ENCODE measurements at places on chromosomes 2 and 18. TPM values are rescaled to one million over a fixed set of nuclear protein-coding genes. Genes with fewer than 3 reads are reported as not detected.

The FOXI3 gene
- not detected for total RNA-seq

The UGT1A8 gene
- total RNA-seq = 0.34 TPM

The EHD3 gene
- 4.7 TPM for total RNA-seq

The CCL20 gene
- not detected for total RNA-seq

The FTCDNL1 gene
- 20.9 TPM for total RNA-seq

The MC4R gene
- not detected for total RNA-seq

DNA sequence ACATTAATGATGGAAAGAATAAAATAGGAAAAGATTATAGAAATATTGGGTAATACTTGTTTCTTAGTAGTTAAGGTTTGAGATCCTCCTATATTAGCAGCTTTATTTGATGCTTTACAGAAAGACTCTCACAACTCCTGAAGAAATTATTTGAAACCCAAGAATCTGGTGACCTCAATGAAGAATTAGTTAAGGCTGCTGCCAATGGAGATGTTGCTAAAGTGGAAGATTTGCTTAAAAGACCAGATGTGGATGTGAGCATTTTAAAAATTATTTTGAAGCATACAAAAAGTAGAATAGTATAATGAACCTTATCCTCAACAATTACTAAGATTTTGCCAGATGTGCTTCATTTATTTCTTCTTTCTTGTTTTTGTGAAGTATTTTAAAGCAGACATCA, 59.1 kb downstream of the MIB1 start:
- DNase-seq = no peak
- H3K4me3 ChIP-seq = no peak overlapping the region
- H3K36me3 ChIP-seq = no peaks in the 10 kb centered on the region
- peaks cover 3% of the 10 kb centered on the region for H3K4me1 ChIP-seq
- H3K27me3 ChIP-seq = no peaks in the 10 kb centered on the region
- no peak overlapping the region for H3K27ac ChIP-seq

DNA sequence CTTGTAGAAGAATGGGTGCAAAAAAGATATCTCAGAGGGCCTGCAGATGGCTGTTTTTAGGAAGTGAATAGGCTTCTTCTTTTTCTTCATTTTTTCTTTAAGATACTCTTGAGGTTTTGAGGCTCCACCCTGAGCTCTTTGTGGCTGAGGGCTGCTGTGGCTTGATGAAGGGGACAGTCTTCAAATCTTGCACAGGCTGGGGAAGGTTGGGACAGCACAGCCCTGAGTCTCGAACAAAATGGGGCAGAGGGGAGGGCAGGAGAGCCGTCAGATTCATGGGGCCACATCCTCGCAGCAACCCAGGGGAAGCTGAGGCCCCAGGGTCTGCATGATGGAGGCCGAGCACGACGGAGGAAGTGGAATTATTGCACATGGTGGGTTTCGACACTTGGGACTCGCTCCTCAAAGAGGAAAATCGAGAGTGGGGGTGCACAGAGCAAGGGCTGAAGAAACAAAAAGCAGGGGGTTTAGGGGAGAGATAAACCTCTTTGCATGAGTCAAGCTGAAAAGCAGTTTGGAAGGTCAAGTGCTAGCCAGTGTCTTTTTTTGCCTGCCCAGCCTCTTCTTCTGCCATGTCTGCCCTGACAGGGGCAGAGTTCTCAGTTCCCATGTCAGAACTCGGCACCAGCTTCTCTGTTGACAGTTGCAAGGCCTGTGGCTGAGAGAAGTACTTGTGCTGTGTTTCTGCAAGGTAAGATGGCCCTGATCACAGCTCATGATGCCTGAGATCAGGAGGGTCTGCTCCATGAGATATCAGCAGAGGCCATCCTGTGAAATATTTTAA, 19.5 kb downstream of the INPP4A start:
- H3K27me3 ChIP-seq = no peaks in the 10 kb centered on the region
- H3K27ac ChIP-seq = peak overlapping the region; percentile 73
- no peak for DNase-seq
- no peak overlapping the region for H3K4me3 ChIP-seq
- peaks cover 33% of the 10 kb centered on the region for H3K4me1 ChIP-seq
- no peaks in the 10 kb centered on the region for H3K36me3 ChIP-seq

GRCh38 chr2:233007270-233007669, 5.8 kb downstream of the NGEF start:
- no peak for DNase-seq
- no peak overlapping the region for H3K27ac ChIP-seq
- no peaks in the 10 kb centered on the region for H3K4me1 ChIP-seq
- no peak overlapping the region for H3K4me3 ChIP-seq
- no peaks in the 10 kb centered on the region for H3K36me3 ChIP-seq
- no peaks in the 10 kb centered on the region for H3K27me3 ChIP-seq

GRCh38 chr2:240998706-240998994, 232 bp downstream of the SNED1 start:
- no peaks in the 10 kb centered on the region for H3K27me3 ChIP-seq
- peaks cover 77% of the 10 kb centered on the region for H3K4me1 ChIP-seq
- H3K4me3 ChIP-seq = no peak overlapping the region
- H3K36me3 ChIP-seq = peaks cover 27% of the 10 kb centered on the region
- H3K27ac ChIP-seq = peak overlapping the region; percentile 94

- H3K4me1 ChIP-seq = peaks cover 54% of the 10 kb centered on the region
- H3K27me3 ChIP-seq = no peaks in the 10 kb centered on the region
- no peak for DNase-seq
- peaks cover 7% of the 10 kb centered on the region for H3K36me3 ChIP-seq
- H3K27ac ChIP-seq = peak overlapping the region; percentile 85
These were observed 13.8 kb downstream of the MLPH start for GRCh38 chr2:237500681-237501424.

- no peaks in the 10 kb centered on the region for H3K4me1 ChIP-seq
- no peaks in the 10 kb centered on the region for H3K27me3 ChIP-seq
- H3K36me3 ChIP-seq = no peaks in the 10 kb centered on the region
- H3K27ac ChIP-seq = no peak overlapping the region
- no peak overlapping the region for H3K4me3 ChIP-seq
These were observed 50.7 kb downstream of the SFXN5 start for GRCh38 chr2:73020657-73021370.

DNA sequence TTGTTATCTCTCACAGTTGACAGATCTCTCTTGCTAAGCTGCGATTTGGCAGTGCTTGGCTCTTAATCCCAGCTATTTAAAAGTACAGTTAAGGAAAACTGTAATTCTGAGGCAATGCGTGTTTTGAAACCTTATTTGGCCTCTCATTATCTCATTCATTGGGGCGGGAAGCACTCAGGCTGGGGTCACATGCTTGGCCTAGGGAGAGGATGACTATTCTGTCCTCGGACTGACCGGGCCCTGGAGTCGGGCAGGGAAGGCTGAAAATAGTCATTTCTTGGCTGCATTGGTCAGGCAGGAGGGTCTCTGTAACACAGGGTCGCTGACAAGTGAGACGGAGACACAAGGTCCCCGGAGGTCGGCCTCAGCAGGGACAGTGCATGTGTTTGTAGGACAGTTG, 20.2 kb upstream of the EMILIN2 start:
- no peaks in the 10 kb centered on the region for H3K27me3 ChIP-seq
- DNase-seq = no peak
- no peaks in the 10 kb centered on the region for H3K4me1 ChIP-seq
- no peaks in the 10 kb centered on the region for H3K36me3 ChIP-seq
- no peak overlapping the region for H3K27ac ChIP-seq
- H3K4me3 ChIP-seq = no peak overlapping the region

DNA sequence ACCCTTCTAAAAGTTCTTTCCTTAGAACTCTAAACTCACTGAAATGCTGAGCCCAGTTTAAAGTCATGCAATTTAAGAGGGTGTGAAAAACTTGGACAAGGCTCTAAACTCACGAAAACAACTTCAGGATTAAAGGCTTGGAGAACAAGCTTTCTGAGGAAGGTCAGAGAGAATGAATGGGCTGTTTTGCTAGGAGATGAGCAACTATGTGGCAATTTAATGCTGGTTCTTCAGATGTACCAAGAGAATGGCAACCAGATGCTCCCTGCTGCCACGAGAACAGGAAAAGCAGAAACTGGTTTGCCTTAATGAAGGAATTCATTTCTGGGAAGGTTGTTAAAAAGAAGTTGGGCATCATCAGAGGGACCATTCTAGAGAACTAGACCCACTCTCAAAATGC, 77.8 kb upstream of the PMAIP1 start:
- no peaks in the 10 kb centered on the region for H3K27me3 ChIP-seq
- DNase-seq = no peak
- no peaks in the 10 kb centered on the region for H3K36me3 ChIP-seq

GRCh38 chr18:48997985-48998831, 47.4 kb upstream of the SMAD7 start:
- DNase-seq = peak; percentile 97
- H3K4me1 ChIP-seq = peaks cover 59% of the 10 kb centered on the region
- no peaks in the 10 kb centered on the region for H3K27me3 ChIP-seq
- no peaks in the 10 kb centered on the region for H3K36me3 ChIP-seq
- H3K4me3 ChIP-seq = no peak overlapping the region

GRCh38 chr2:190277234-190278112, 42.2 kb downstream of the HIBCH start:
- H3K4me3 ChIP-seq = no peak overlapping the region
- no peak for DNase-seq
- no peak overlapping the region for H3K27ac ChIP-seq

DNA sequence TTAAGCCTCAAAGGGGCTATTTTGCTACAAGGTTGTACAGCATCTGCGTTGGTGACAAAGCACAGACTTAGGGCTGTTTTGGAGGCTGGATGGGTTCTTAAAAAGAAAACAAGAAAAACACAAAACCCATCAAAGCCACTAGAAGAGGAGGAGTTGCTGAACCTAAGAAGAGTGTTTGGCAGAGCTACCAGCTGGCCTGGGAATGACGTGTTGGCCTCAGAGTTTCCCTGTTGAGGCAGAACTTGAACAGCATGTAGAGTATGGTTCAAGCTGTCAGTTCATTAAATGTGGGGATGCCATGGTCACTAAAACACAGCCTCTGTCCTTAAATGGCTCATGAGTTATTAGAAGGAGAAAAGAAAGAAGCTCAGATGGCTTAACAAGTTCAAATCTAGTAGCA, 162.5 kb downstream of the TTC32 start:
- no peaks in the 10 kb centered on the region for H3K36me3 ChIP-seq
- no peak overlapping the region for H3K4me3 ChIP-seq
- no peaks in the 10 kb centered on the region for H3K27me3 ChIP-seq
- peaks cover 13% of the 10 kb centered on the region for H3K4me1 ChIP-seq

DNA sequence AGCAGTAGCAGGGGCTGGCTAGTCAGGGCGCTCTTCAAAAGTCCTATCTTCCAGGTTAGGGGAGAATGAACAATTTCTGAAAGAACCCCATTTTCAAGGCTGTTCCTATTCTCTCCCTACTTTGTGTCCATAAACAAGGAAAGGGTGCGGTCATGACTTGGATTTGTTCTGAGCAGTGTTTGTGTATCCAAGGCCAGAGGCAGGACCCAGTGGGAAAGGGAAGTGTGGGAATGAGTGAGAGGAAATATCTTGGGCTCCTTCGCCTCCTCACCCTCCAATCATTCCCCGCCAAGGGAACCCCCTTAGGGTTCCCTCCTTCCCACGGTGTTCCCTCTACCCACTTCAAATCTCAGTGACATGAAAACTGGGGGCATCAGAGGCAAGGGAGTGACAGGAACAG, 25.5 kb upstream of the SPTBN1 start:
- H3K4me1 ChIP-seq = peaks cover 40% of the 10 kb centered on the region
- H3K27ac ChIP-seq = peak overlapping the region; percentile 81
- H3K36me3 ChIP-seq = no peaks in the 10 kb centered on the region
- no peak overlapping the region for H3K4me3 ChIP-seq
- H3K27me3 ChIP-seq = no peaks in the 10 kb centered on the region
- no peak for DNase-seq

- no peak for DNase-seq
- no peaks in the 10 kb centered on the region for H3K27me3 ChIP-seq
- H3K4me3 ChIP-seq = no peak overlapping the region
- H3K4me1 ChIP-seq = no peaks in the 10 kb centered on the region
- no peak overlapping the region for H3K27ac ChIP-seq
These were observed 17.2 kb upstream of the CD207 start for GRCh38 chr2:70852824-70853223.

DNA sequence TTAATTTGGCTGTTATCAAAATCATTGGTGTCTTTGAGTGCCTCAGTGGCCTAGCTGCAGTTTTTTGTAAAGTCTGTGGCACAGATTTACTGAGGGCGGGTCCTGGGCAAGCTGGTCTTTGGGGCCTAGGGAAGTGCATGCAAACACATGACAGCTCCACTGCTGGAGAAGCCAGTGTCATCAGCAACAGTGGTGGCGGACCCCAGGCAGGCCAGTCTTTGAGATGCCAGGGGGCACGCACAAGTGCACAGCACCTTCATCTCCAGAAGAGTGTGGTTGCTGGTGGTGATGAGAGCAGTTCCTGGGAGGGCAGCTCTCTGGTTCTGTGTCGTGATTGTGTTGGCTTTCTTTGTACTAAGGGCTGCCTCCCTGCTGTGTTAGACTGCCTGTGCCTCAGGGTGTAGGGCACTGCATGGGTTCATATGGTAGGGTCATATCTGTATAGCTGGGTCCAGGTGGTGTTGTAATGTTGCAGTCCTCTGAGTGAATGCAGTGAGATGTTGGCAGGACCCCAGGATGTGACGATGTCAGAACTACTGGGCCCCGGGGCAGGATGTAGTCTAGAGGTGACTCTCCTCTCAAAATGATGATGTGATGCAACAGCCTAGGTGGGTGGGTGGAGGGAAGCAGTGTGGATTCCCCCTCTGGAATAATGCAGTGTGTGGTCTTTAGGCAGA, 646.7 kb upstream of the CDH2 start:
- no peaks in the 10 kb centered on the region for H3K4me1 ChIP-seq
- no peak for DNase-seq
- H3K27me3 ChIP-seq = no peaks in the 10 kb centered on the region
- H3K4me3 ChIP-seq = no peak overlapping the region
- no peak overlapping the region for H3K27ac ChIP-seq

DNA sequence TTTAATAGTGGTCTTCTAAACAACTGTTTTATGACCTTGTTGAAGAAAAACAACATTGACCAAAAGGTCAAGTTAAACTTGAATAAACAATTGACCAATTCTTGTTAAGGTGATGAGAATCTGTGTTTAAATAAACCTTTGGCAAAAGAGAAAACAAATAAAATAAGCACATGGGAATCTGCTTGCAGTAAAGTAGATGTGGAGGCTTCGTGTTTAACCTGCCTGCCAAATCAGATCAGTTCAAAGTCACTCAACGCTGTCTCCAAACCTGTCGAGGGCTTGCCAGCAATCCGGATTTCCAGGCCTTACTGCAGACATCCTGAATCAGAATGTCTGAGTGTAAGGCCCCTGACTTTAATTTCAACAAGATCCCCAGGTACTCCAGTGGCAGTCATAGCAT, 55.1 kb upstream of the AQP4 start:
- H3K27me3 ChIP-seq = no peaks in the 10 kb centered on the region
- H3K4me3 ChIP-seq = no peak overlapping the region
- no peaks in the 10 kb centered on the region for H3K36me3 ChIP-seq
- DNase-seq = peak; percentile 22
- peak overlapping the region; percentile 58 for H3K27ac ChIP-seq

- H3K27me3 ChIP-seq = no peaks in the 10 kb centered on the region
- H3K36me3 ChIP-seq = no peaks in the 10 kb centered on the region
- no peaks in the 10 kb centered on the region for H3K4me1 ChIP-seq
- H3K4me3 ChIP-seq = no peak overlapping the region
- DNase-seq = no peak
These were observed 15.7 kb upstream of the TRIB2 start for GRCh38 chr2:12700989-12701388.
